ENCODE measurements at places on chromosomes 2 and 18. TPM values are rescaled to one million over a fixed set of nuclear protein-coding genes. Genes with fewer than 3 reads are reported as not detected.

The LYG1 gene
- 2.0 TPM for total RNA-seq

The RANBP2 gene
- total RNA-seq: 72.4 TPM

The CLEC4F gene
- not detected for total RNA-seq

The ASPRV1 gene
- 1.0 TPM for total RNA-seq

DNA sequence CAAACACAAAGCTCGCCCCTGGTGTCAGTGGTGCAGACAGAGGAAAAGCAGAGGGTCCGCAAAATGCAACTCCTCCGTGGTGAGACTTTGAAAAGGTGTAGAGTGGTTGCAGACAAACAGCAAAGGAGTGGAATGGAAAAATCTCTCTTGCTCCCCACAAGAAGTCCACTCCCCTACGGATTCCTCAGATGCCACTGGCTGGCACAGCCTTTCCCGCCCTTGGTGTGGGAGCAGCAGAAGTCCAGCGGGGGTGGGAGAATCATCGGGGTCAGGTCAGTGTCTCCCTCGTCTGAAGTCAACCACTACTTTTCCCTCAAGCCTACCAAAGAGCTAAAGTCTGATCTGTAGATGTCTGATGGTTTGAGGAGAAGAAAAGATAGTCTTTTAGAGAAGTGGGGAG lies 22.3 kb upstream of the B3GNT7 start:
- DNase-seq: no peak

- no peak for DNase-seq
Observed at GRCh38 chr2:117977696-117978095, 36.2 kb downstream of the CCDC93 start.

- no peak for DNase-seq
Observed at GRCh38 chr2:236682651-236683422, 113.2 kb downstream of the ACKR3 start.

DNA sequence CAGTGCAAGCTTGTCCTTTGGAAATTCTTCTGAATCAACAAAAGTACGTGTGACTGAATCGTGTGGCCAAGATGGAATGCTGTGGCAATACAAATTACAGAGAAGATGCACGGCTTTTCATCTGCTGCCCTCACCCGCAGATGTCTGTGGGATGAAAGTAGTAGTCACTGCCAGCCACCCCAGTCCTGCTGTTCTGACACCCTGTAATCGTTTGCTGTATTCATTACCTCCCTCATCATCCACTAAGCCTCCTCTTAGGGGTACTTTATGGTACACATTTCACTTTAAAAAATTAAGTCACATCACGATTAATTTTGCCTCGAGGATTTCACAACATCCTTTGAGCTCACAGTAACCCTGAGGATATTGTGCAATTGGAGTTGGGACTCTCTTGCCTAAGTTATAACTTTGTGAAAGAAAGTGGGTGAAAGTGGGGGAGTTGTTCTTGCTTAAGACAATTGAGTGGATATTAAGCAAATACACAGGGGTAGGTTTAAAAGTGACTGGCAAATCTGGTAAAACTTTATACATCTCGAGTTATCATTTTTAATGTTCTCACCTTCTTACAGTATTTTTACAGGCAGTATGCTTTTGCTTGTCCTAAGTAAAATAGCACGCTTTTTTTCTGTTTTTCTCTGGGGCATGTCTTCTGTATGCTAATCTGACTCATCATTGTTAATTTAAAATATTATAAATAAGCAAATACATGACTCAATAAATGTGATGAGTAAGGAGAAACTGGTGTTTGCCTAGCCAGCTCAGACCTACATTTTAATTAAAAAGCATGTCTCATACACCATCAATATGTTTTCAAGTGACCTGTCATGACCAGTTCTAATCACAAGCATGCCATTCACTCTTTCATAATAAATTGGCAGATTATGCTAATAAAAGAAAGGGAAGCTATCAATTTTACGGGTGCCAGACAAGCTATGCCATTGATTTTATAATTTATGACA lies 680.9 kb downstream of the IRS1 start:
- no peak for DNase-seq

DNA sequence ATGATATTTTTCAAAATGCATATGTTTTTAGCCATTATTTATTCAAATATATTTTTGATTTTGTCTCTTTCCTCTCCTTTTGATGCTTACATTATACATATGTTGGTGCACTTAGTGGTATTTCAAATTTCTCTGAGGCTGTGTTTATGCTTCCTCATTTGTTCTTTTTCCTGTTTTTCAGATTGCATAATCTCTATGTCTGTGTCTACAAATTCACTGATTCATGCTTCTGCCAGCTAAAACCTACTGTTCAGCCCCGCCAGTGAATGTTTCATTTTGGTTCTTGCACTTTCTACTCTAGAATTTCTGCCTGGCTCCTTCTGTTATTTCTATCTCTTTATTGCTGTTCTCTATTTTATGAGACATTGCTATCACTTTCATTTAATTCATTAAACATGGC lies 951.7 kb upstream of the CNTNAP5 start:
- no peak for DNase-seq

- no peak for DNase-seq
Observed at GRCh38 chr2:239305222-239305575, 95.6 kb downstream of the HDAC4 start.

- no peak for DNase-seq
Observed at GRCh38 chr18:40926679-40927078, 1028.4 kb upstream of the PIK3C3 start.

DNA sequence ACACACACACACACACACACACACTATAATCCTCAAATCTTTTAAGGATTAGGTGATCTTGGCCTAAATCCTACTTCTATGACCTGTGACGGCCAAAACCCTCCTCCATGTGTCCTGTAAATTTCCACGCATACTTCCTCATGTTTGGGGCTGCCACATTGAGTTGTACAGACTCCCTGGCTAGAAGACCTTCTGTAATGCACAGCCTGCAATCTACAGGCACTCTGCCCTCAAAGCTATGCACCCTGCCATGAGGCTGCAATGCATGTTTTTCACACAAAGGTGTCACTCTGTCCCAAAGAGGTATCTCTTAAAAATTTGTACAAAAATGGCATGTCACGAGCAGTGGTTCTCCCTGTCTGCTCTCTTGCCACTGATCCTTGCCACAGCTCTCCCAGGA lies 26.4 kb upstream of the B4GALT6 start:
- no peak for DNase-seq

- DNase-seq: no peak
Observed at GRCh38 chr2:71191570-71191943, 35.3 kb downstream of the PAIP2B start.

GRCh38 chr2:433216-433615 lies 145.3 kb upstream of the ALKAL2 start:
- DNase-seq: no peak

DNA sequence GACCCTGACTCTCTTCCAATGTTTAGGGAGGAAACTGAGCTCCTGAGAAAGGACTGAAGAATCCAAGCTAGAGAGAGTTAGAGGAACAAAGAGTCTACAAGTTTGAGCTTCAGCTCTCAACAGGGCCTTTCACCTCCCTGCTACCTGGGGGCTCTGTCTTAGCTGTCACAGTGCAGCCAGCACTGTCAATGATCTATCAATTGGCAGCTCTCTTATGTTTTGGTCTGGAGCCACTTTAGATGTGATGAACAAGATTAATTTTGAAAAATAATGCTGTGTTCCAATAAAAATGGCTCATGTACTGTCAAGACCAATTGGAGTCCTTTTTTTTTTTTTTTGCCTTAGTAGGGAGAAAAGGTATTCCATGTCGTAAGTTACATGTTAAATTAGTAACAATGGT lies 215.8 kb upstream of the TRIB2 start:
- DNase-seq: no peak

DNA sequence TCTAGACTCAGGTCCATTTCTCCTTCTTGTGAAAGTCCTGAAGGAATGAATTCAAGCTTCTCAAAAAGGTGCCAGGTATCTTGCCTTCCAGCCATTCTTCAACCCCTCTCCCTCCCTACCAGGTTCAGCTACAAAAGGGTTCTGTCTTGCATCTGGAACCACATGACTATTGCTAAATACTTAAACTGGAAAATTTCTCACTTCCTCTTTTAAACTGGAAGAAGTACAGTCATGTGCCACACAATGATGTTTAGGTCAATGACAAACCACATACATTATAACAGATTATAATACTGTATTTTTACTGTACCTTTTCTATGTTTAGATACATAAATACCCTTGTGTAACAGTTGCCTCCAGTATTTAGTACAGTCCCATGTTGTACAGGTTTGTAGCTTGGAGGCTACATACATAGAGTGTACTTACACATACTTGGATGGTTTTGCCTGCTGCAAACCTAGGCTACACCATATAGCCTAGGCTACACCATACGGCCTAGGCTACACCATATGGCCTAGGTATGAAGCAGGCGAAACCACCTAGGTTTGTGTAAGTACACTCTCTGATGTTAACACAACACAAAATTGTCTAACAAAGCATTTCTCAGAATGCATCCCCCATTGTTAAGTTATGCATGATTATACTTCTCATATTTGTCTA lies 142.0 kb upstream of the DNMT3A start:
- no peak for DNase-seq

GRCh38 chr2:42256505-42256904 lies 87.4 kb downstream of the EML4 start:
- DNase-seq: no peak

GRCh38 chr2:207516206-207516605 lies 13.6 kb upstream of the CREB1 start:
- no peak for DNase-seq

DNA sequence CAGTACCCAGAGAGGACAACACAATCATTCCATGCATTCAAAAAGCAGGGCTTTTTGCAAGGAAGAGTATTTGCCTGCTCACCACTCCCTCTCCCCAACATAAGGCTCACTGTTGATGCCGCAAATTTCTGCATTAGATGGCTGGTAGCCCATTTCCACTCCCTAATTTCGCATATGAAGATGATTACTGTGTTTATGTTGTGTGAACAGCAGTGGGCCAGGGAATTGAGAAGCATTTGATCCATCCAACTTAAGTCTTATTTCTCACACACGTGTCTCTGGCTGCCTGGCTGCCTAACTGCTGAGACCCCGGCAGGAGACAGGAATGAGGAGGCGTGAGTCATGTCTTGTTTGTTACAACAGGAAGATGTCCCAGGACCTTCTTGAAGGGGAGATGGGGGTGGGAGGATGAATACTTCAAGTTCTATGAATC lies 294.1 kb downstream of the ALK start:
- DNase-seq: no peak
